Fibroblast of skin of right biceps (primary cell): ENCODE measurements at places on chromosomes 6 and 20.

GRCh38 chr20:61126369-61127195 lies 125.5 kb upstream of the CDH4 start:
- DNase-seq = no peak

GRCh38 chr6:10412461-10413261 lies 2.2 kb downstream of the TFAP2A start:
- no peak for DNase-seq

- no peak for DNase-seq
These were observed 10.2 kb downstream of the PKIB start for GRCh38 chr6:122620428-122620827.

GRCh38 chr6:161434350-161434749 lies 160.5 kb upstream of the AGPAT4 start:
- no peak for DNase-seq

- DNase-seq = no peak
These were observed 3.7 kb downstream of the TNFAIP3 start for GRCh38 chr6:137870744-137871247.

DNA sequence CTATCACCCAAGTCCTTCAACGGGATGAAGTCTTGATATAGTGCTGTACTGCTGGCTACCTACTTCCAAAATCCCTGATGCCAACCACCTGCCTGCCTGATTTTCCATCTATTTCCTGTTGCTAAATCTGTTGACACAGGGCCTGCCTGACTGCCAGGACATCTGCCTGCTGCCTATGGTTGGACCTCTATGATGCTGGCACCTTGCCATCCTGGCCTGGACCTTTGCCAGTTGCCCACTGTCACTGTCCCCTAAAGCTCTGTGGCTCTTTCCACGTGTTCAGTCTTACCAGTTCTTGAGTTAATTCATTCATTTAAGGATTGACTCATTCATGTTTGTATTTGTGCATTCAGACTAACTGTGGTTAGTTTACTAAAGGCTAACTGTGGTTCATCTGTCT lies 9.2 kb upstream of the RGS17 start:
- DNase-seq = no peak

GRCh38 chr6:16168858-16169257 lies 40.0 kb downstream of the MYLIP start:
- peak; percentile 49 for DNase-seq

GRCh38 chr6:169141671-169142537 lies 111.7 kb downstream of the THBS2 start:
- DNase-seq = no peak

DNA sequence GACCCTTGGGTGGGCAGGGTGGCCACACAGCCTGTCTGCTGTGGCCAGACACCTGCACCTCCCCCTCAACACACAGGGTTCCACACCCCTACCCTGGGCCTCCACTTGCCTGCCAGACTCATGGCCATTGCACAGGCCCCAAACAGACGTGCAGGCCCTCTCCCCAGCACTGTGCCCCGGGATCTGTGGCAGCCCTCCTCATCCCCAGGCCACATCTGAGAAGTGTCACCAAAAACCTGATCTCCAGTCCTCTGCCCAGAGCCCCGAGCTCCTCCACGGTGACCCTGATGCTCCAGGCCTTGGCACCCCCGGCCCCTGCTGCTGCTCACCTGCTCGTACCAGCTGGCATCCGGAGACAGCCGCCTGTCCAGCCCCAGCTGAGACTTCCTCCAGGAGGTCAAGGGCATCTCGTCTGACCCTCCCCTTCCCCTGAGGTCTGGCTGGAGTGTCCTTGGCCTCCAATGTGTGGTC lies 160.1 kb downstream of the DLL1 start:
- no peak for DNase-seq

- DNase-seq = no peak
These were observed 88.1 kb upstream of the IYD start for GRCh38 chr6:150280703-150281102.
